ENCODE measurements at places on chromosomes 3 and 15. TPM values are rescaled to one million over a fixed set of nuclear protein-coding genes. Genes with fewer than 3 reads are reported as not detected.

Gene DTWD1
- 31.5 TPM for total RNA-seq

DNA sequence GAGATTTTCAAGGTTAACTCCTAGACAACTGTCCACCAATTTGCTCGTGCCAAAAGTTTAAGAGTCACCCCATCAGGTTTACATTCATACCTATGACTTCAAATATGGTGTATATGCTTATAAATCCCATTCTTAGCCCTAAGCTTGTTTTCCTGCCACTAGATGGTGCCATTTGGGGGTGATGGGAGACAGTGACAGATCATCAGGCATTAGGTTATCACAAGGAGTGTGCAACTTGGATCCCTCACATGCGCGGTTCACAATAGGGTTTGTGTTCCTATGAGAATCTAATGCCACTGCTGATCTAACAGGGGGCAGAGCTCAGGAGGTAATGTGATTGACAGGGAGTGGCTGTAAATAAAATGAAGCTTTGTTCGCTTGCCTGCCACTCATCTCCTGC, 182.7 kb downstream of the CNTN6 start:
- H3K4me1 ChIP-seq, result no peaks in the 10 kb centered on the region
- H3K27me3 ChIP-seq, result no peaks in the 10 kb centered on the region
- H3K36me3 ChIP-seq, result no peaks in the 10 kb centered on the region
- no peak overlapping the region for H3K27ac ChIP-seq
- H3K4me3 ChIP-seq, result no peak overlapping the region

- DNase-seq, result no peak
- H3K36me3 ChIP-seq, result no peaks in the 10 kb centered on the region
- no peak overlapping the region for H3K27ac ChIP-seq
- H3K4me3 ChIP-seq, result no peak overlapping the region
- no peaks in the 10 kb centered on the region for H3K27me3 ChIP-seq
These were observed 198.8 kb downstream of the KLHL25 start for GRCh38 chr15:85595804-85596536.

DNA sequence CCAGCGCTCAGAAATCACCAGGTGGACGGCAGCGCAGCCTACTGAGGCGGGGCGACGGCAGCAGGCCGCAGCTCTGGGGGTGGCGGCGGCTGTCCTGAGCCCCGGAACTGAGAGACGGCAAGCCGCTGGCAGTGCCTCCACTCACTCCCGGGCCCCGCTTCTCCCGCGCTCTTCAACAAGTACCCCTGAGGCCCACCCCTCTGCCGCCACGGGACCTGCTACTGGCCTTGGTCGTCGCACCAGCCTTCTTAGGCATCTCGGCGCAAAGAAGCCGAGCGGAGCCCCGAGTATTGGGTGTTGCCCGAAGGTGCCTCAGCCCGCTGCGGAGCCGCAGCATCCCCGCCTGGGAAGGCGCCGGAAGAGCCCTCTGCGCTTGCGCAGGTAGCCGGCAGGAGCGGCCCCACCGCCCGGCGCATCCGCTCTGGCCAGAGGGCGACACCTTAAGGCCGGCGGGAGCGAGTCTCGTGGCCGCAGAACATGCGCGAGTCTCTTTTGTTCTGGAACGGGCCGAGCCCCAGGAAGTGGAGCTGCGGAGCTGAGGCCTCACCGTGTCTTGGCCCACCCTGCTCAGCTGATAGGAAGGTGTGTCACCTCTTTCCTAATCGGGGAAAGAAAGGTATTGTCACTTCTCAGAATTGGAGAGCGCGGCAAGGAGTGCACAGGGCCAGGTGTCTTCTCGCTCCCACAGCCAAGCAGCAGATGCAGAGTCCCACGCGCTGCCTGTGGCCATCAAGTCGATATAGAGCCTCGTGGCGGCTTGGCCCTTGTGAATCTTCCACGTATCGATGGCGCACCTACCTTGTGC, at the start of gene C15orf40:
C15orf40 (minus strand) TSS at position 369 of the 805 bp plus-strand sequence; CDS start at position 337, 32 bp downstream.
- H3K27me3 ChIP-seq, result no peaks in the 10 kb centered on the region
- H3K36me3 ChIP-seq, result peaks cover 21% of the 10 kb centered on the region
- H3K27ac ChIP-seq, result peak within 1 kb of the TSS; percentile 56
- peak; percentile 96 for DNase-seq
- H3K4me1 ChIP-seq, result peaks cover 20% of the 10 kb centered on the region
- peak within 1 kb of the TSS; percentile 99 for H3K4me3 ChIP-seq
